ENCODE measurements at places on chromosomes 7 and 10.

- DNase-seq = no peak
Measured at GRCh38 chr10:112857493-112857892, 92.6 kb upstream of the TCF7L2 start.

DNA sequence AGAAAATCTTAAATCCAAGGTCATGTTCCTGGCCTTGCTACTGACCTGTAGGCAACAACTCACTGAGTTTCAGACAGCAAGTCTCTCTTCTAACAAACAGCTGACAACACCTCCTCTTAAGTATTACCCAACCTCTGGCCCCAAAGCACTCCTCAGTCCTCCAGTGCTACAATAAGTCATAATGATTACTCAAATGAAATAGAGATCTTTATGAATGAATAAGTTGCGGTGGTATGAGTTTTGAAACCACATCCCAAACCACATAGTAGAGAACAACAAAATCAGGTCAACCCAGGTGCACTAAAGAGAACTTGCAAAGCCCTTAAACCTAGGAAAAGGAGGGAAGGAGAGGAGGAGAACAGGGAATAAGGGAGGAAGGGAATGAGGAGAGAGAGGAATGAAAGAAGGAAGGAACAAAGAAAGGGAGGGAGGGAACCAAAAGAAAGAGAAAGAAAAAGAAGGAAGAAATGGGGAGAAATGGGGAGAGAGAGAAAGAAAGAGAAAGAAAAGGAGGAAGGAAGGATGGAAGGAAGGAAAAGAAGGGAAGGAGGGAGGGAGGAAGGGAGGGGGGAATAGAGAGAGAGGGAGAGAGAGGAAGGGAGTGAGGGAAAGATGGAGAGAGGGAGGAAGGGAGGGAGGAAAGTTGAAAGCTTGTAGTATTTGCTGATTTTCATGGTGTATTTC, 142.8 kb upstream of the CALCR start:
- no peak for DNase-seq

- DNase-seq = no peak
Measured at GRCh38 chr10:15214237-15214636, 45.7 kb upstream of the NMT2 start.

DNA sequence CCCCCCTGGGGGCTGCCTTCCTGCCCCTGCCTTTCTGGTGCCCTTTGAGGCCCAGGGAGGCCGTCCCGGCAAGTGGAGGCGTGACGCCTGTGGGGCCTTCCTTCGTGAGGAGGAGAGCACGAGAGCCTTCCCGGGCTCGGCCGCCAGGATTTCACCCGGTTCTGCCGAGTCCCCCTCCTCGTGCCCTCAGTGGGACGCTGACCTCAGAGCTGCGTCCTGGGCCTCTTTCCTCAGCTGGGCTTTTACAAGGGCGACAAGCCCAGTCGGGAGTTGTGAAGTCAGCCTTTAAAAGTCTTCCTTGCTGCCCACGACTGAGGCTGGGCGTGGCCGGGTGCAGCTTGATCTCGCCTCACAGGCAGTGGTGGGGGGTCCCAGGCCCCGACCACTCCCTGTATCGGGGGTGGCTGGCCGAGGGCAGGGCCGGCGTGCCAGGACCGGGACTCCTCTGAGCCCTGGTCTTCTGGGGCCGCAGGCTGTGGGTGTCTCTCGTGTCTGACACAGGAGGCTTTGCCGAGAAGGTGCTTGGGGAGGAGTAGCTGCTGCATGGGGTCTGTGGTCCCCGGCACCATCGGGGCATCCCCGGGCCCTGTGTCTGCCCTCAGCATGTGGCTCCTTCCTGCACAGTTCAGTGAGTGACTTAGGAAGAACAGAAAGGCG, 41.8 kb downstream of the FAM20C start:
- no peak for DNase-seq

- DNase-seq = no peak
Measured at GRCh38 chr7:74325210-74325565, 36.0 kb downstream of the CLIP2 start.

- DNase-seq = no peak
Measured at GRCh38 chr7:24466168-24466768, 107.0 kb upstream of the PALS2 start.

GRCh38 chr7:44536090-44536489, 5.0 kb downstream of the NPC1L1 start:
- no peak for DNase-seq

GRCh38 chr7:47804767-47805545, 143.3 kb downstream of the PKD1L1 start:
- DNase-seq = no peak

DNA sequence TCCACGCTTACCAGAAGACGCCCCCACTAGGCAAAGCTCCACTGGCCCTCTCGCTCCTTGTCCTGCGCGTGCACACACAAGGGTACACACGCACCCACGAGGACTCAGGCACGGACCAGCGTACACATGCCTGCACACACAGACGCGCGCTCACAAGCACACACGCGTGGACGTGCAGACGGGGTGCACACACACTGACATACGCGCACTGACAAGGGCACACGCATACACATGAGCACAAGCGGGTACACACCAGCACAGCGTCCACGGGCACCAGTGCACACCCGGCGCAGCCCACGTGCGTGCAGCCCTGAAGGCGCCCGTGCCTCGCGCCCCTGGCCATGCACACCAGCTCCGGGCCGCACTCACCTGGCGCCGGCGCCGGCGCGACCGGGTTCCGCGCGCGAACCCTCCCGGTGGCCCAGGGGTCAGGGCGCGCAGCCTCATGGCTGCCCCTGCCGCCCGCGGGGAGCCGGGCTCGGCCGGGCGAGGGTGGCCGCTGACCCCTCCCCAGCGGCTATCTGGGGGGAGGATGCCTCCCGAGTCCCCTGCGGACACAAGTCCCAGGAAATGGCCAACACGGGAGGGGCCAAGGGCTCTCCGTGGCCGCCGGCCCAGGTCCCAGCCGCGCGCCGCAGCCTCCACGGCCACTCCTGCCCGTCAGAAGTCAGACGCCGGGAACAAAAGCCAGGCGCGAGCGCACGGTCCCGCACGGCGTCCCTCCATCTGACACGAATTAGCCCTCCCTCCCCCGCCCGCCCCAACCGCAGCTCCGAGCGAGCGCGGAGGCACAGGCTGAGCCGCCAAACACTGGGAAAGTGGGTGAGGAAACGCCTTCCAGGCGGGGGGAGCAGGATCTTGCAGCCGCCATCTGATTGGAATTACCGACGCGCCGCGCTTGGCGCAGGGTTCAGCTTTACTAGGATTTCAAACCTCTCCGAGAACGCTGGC, 45.0 kb downstream of the TNS3 start:
- DNase-seq = peak; percentile 35

DNA sequence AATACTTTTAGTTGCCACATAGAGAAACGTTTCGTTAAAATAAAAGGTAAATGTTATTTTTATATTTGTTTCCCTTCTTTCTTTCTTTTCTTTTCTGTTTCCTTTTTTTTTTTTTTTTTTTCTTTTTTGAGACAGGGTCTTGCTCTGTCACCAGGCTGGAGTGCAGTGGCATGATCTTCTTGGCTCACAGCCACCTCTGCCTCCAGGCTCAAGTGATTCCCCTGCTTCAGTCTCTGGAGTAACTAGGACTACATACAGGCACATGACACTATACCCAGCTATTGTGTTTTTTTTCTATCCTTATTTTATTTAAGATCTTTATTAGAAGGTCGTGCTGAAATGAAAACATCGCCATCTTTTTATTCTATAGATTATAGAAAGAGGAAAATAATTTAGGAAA, 661.8 kb upstream of the MBL2 start:
- no peak for DNase-seq

DNA sequence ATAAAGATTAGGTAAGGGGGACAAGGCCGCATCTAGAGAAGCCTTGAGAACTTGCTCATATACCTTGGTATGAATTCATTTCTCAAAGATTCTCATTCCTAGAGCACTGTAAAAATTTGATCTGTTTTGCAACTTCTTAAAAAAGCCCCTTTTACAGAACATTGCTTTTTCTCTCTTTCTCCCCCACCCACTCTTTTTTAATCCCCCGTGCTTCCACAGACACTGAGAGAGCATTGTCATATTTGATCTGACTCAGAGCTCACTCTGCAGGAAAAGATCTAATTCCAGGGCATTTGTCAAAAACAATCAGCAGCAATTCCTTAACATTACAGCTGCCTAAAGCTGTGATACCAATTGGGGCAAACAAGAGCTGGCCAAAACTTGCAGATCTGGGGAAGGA, 92.0 kb downstream of the ARHGAP22 start:
- no peak for DNase-seq

DNA sequence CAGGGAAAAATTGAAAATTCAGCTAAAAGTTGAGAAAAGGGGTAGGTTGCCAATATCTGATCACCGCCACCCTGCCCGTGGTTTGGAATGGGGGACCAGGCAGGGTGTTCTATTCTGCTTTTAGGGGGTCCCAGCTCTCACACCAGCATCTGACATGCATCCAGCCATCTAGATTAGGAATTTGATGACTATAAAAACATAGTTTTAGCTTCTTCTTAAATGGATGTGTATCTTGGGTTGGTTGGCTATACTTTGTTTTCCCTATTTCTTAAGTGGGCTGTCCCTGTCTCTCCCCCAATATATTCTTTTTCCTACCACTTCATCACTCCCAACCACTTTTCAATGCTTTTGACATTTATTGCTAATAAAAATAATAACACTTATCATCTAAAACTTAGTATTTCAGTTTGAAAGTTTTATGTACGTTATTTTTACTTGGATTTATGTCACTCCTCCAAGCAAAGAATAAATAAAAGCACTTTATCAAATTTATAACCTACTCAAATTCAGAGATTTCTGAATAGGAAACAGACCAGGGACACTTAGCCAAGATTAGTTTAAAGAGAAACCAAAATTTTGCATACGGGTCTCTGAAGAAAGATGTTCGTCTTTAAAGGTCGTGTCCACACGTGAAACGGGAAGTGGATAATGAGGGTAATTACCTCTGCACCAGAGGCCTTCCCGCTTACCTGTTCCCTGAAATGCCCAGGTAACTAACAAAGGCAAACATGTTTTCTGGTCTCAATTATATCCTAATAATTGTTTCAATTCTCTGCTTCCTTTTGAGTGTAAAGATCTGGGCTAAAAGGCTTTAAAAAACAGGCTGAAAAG, 233.2 kb upstream of the AUTS2 start:
- no peak for DNase-seq

DNA sequence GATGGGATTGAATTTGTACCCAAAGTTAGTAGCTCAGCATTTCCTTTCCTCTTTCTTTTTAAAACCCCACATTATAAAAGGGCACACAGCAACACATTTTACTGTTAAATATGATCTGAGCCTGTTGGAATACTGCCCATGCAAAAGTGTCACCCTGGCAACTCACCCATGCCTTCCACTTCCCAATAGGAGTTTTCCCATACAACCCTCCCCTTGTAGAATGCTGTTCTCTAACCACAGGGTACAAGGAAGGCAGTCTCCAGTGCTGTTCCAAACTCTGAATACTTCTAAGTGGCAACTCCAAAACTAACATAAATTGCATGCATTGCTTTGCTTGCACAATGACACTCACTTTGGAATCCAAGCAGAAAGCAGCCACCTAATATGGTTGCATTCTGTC, 60.8 kb downstream of the NRCAM start:
- DNase-seq = no peak

GRCh38 chr10:4121502-4122380, 336.7 kb upstream of the KLF6 start:
- no peak for DNase-seq

DNA sequence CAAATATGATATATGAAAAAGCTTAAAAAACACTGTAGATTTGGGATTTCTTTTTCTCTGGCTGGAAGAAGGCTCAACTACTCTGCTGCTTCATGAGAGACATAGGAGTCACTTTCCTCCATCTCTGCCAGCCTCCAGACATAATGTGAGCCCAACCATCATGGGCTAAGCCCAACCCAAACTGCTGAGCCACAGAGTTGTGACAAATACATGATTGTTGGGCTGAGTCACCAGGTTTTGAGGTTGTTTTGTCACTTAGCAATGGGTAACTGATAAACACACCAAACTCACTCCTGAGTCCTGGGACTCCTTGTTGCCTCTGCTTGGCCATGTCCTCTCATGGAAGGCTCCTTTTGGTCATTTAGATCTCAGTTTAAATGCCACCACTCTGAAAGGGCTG, 381.8 kb upstream of the FZD8 start:
- DNase-seq = no peak

DNA sequence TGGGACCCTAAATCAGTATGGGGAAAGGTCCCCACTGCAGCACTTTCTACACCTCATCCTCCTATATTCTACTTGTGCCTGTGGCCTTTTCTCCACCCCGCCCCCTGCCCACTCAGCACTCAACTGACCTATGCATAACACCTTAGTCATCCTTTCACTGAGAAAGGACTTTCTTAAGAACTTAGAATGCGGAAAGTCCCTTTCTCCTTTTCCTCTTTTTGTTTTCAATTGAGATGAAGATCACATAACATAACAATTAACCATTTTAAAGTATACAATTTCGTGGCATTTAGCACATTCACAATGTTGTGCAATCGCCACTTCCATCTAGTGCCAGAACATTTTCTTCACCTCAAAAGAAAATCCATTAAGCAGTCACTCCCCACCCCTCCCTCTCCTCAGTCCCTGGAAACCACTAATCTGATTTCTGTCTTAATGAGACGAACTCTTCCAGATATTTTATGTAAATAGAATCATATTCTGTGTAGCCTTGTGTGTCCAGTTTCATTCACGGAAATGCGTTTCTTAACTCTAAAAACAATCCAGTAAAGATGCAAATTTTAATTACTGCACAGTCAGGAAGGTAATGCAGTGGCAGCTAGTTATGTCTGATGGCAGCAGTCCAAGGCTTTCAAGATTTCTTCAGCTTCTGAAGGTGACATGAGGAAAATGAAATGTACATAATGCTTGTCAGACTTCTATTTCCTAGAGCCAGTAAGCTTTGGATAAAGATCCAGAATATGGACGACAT, 41.7 kb downstream of the FAS start:
- DNase-seq = peak; percentile 14

- no peak for DNase-seq
Measured at GRCh38 chr7:22193450-22193983, 163.4 kb downstream of the RAPGEF5 start.

GRCh38 chr10:47033541-47034270, 122.5 kb downstream of the PTPN20 start:
- no peak for DNase-seq

GRCh38 chr10:8042721-8043568, 11.5 kb upstream of the GATA3 start:
- DNase-seq = no peak

DNA sequence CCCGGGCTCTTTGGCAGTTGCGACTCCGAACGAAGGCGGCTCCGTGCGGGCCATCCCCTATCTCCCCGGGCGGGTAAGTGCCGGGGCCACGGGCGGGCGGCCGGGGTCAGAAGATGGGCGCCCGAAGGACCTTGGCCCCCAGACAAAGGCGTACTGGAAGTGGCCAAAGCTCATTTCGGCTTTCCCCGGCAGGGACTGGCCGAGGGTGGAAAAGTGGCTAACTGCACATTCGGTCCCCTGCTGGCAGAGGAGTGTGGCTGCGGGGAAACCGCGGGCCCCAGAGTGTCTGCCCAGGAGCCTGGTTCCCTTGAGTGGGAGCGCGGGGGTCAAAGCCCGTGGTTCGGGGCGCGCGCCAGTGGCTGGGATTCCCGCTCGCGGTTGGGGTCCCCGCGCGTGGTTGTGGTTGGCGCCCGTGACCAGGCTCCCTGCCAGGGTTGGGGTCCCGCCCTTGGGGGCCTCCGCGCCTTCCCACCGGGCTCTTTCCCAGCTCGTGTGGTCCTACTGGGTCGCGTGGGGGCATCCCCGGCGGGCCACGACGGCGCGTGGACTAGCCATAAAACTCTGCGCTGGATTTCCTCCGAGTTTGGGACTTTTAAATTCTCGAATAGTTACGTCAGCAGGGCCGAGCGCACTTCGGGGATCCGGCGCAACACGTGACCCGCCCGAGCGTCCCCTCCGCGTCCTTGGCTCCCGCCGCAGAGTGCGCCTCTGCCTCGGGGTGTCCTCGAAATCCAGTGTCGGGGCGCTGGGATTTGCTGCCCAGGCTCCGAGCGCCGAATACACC, 124.4 kb downstream of the TACC2 start:
- peak; percentile 41 for DNase-seq

All from hematopoietic multipotent progenitor cell treated with erythropoietin and hydrocortisone succinate and interleukin-3 and kit ligand, for 6 days (in vitro differentiated cells).